ENCODE measurements at places on chromosomes 7 and 10.

GRCh38 chr10:18087355-18087754 lies 52.9 kb upstream of the CACNB2 start:
- no peak for DNase-seq

DNA sequence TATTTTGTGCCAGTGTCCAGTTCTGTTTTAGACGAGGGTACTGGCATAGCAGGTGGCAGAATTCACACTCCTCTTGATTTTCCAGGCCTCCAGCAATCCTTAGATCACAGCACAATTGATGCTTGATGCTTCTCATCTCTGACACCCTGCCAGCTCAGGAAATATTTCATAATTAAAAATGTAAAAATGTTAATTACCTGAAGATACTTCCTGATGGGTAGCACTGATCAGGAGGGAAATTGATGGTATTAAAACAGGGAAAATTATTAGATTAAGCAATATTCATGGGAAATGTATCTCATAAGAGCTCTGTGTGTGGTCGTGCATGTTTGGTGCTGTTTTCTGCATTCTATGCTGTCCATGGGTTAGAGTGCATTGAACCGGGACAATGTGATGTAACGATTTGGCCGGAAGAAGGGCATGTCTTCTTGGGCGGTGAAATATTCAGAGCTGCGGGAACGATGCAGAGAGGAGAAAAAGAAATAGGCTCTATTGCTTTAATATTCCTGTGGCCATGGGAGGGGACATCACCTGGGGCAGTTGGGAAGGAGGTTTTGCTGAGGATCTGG lies 43.7 kb upstream of the MKI67 start:
- DNase-seq = no peak

DNA sequence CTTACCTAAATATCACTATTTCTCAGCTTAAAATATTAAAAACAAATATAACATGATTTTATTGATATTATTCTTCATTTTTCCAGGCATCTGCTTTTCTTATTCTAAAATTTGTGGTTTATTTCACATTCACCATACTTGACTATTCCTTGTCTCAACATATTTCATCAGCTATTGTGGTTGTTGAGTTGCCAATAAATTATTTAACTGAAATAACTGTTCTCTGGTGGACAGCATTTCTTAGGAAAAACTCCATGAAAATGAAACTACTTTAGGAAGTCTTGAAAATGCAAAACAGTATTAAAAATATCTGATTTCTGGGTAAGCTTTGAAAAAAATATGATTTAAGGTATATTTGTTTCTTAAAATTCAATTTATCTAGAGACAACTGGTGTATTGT lies 122.9 kb upstream of the SEMA3A start:
- peak; percentile 30 for DNase-seq

- no peak for DNase-seq
Observed at GRCh38 chr10:57979956-57980355, 287.7 kb downstream of the IPMK start.

DNA sequence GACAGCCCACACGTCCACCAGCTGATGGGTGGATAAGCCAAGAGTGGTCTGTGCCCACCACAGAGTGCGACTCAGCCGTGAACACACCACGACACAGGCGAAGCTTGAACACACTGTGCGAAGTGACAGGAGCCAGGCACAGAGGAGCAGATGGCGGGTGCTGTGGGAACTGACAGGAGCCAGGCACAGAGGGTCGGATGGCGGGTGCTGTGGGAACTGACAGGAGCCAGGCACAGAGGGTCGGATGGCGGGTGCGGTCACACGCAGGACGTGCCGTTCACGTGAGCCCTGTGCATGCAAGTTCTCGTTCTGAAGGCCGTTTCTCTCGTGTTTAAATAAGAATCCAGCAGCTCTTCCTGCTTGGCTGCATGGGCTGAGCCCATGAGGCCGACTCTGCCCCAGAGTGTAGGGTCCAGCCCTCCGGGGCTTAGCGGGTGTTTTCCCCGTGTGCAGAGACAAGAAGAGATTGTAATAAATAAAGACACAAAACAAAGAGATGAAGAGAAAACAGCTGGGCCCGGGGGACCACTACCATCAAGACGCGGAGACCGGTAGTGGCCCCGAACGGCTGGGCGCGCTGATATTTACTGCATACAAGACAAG lies 5.9 kb upstream of the ADAP1 start:
- DNase-seq = no peak

DNA sequence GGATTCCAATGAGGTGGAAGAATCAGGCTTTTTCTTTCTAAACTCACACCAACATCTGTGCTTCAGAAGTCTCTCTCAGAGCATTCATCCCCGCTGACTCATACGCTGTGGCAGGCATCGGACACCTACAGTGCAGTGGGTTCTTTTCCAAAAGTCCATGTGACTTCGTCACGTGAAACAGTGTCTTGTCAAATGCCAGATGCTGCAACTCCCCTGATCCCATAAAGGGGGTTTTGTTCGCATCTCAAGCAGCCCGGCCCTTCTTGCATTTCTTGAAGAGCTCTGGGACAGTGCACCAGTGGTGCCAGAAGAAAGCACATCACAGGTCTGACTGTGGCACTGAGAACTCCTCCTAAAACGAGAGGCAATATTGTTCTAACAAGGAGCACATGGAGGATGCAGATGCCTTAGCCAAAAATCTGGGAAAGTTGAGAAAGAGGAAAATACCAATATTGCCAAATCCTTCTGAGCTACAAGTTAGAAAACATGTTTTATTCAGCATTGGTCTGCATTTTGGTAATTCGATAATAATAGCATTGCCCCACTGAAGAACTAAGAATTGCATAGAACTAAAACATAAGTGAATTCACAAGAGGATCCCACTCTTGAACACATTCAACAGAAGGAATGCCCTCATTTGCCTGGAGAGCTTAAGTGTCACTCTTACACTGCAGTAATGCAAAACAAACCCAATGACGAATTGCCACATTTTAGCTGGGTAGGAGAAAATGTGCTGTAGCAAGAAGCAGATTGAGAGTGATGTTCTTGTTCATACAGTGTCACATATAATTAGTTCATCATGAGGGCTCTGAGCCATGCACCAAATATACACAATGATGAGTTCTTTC lies 204.4 kb downstream of the CXCL12 start:
- DNase-seq = peak; percentile 57

DNA sequence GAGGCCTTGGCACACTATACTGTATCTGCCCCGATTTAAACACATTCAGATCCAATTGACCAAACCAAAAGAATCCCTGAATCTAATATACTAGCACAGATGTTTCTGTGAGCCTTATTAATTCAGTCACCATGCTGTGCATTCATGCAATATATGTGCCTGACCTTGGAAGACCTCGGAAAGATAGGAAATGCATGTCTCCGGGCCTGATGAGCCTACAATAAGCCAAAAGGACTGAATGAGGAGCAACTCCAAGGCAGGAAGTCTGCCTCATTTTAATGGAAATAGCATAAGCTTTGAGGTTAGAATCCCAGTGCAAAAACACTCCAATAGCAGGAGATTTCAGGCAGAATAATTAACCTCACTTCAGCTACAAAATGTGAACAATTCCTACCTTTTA lies 316.7 kb downstream of the LRRTM3 start:
- DNase-seq = no peak

GRCh38 chr10:47358457-47358856 lies 10.3 kb downstream of the RBP3 start:
- no peak for DNase-seq

DNA sequence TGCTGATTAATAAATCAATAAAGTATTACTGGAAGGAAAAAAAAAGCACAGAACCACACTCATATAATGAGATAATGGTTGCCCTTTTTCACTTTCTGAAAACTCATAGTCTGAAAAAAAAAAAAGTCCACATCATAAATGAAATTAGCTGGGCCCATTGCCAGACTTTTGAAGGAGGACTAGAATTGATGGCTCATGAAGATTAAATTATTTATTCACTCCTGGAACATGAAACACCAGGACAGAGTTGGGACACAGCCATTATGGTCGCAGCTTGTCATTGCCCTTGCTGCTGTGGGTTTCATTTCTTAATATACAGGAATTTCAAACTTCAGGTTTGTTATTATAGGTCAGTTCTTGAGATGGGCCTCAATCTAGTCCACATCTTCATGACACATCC lies 91.9 kb downstream of the CNTNAP2 start:
- no peak for DNase-seq

GRCh38 chr7:44162785-44163395 lies 21.8 kb upstream of the MYL7 start:
- no peak for DNase-seq

Measured in stromal cell of bone marrow (primary cell).